Stimulated activated CD8-positive, alpha-beta memory T cell treated with anti-CD3 and anti-CD28 coated beads, Interleukin-7, amount 100 ng/mL, for 1 hour (primary cell): ENCODE measurements at places on chromosomes 5 and 9.
A peak's percentile ranks its signal among the peaks of the same experiment; 100 is the strongest.

- DNase-seq, result no peak
These were observed 498.6 kb downstream of the CHSY3 start for GRCh38 chr5:130402906-130403305.

GRCh38 chr9:37951671-37952449 lies 47.9 kb upstream of the SLC25A51 start:
- no peak for DNase-seq

GRCh38 chr5:155148694-155149093 lies 135.1 kb downstream of the KIF4B start:
- DNase-seq, result no peak

DNA sequence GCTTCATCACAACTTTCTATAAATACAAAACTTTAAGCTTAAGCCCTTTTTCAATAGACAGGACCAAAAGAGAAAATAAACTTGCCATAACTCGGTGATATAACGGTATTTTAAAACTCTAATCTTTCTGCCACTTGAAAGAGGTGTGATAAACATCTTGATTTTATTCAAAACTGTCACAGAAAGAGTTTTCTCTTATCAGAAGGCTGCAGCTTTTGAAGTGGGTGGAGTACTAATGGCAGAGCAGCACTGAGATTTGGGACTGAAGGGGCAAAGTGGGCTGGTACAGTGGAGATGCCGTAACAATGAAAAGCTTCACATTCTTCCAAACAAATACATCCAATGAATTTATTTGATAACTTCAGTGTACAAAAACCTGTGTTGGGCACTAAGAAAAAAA lies 92.5 kb downstream of the FBXO38 start:
- DNase-seq, result no peak

GRCh38 chr9:93184432-93185265 lies 710 bp downstream of the WNK2 start:
- no peak for DNase-seq

- DNase-seq, result no peak
These were observed 444.0 kb upstream of the TRPC7 start for GRCh38 chr5:136809382-136809781.

DNA sequence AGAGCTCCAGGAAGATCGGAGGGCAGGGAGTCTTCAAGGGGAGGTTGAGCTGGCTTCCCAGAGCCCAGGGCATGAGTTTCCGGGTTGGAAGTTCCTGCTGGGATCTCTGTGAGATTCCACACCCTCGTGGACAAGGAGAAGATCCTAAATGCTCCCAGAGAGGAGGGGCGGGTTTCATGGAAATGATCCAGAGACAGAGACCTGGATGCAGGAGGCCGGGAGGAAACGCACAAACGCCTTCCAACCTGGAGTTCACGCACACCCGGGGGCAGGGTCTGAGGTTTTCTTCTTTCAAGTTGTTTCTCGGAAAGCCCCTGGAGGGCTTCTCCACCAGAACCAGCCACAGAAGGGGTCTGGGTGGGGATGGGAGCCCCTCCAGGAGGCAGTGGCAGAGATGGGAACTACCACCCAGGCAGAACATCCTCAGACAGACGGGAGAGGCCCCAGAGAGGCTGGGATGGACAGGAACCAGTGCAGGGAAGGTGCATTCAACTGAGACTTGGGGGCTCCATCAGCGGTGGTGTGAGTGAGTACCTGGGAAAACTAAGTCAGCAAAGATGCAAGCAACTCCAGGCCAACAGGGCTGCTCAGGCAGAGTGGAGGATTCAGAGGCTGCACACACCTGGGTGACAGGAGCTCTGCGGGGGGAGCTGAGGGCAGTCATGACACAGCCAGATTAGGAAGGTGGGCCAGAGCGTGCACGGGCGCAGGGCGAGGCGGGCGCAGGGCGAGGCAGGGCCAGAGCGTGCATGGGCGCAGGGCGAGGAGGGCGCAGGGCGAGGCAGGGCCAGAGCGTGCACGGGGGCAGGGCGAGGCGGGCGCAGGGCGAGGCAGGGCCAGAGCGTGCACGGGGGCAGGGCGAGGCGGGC lies 52.1 kb upstream of the EXOC3 start:
- DNase-seq, result no peak

DNA sequence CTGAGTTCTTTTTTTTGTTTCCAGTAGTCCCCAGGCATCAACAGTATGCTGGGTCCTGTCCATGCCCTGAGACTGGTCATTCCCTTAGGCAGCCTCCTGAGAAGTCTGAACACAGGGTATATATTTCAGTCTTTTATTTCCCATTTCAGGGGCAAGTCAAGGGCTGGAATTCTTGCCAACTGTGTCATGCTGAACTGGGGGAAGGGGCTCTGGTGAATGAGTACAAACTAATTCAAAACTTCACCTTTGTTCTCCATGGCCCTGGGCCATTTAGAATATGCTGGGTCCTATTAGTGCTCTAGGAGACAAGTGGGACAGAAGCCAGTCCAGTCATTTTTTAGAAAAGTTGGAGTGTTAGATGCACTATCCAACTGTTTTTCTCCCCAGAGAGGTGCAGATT lies 170.3 kb downstream of the TMC1 start:
- DNase-seq, result no peak

DNA sequence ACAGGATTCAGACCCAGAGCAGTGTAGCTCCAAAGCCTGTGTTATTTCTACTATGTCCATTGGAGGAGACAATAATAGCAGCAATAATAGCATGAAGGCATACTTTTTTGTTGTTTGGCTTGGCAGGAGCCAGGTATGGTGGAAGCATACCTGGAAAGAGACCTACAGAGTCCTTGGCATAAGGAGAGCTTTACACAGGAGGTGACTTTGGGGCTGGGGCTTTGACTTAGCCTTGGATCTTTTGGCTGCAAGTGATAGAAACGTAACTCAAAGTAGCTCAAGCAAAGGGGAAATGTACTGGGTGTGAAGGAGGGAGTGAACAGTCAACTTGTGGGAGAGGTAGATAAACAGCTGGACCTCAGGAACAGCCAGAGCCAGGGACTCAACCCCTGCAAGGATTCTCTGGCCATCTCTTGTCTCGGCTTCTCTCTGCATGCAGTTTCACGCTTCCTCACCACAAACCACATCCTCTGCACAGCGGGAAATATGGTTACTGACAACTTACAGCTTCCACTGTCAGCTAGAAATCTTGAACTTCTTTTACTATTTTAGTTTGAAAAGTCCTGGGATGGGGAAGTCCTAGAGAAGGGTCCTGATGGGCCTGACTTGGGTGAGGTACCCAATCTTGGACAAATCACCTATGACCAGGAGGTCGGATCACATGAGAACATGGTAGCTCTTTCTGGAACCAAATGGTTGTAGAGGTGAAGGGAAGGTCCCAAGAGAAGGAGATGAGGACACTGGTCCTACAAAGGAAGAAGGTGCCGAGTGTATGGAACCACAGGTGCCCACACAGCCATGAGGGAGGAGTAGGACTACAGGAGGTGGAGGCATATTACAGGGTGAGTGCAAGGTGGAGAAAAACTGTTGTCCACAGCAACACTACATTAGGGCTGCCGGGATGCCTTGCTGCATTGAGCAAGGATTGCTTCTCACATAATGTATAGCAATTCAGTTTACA lies 47.0 kb upstream of the TGFBR1 start:
- peak; percentile 55 for DNase-seq

GRCh38 chr5:138033907-138034306 lies 1.0 kb upstream of the FAM13B start:
- DNase-seq, result no peak

DNA sequence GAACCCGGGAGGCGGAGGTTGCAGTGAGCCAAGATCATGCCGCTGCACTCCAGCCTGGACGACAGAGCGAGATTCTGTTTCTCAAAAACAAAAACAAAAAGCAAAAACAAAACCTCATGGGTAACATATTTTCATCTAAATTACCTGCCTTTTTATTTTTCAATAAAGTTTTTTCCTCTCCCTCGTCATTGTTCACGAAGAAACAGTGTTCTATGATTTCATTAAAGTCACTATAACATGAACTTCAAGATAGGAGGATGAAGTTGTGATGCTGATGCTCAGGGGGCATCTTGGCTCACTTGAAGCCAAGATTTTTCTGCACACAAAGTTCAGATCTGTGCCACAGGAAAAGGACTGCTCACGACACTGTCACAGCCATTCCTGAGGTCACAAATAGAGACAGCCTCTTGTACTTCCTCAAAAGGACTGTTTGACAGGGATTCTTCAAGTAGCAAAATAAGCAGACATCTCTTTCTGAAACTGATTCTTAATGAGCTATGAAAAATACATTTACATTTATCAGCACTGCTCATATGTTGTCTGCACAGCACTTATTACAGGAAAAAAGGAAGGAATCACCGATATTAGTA lies 16.1 kb downstream of the NIPSNAP3B start:
- no peak for DNase-seq
